ENCODE measurements at places on chromosomes 6 and 20.

DNA sequence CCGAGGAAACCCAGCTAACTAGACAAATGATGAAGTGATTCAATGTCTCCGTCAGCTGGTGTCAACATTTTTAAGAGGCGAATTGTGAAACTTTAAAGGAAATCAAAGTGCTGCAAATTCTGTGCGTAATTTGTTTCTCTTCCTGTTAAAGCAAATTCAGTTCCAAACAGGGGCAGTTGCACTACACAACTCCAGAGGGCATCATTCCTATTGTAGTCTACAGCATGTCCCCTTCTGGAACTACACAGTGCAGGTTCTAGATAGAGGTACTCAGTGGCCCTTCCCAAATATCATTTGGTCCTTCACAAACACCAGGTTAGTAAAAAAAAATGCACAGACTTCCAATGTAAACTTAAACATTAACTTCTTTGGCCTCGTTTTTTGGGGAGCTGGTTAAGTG lies 38.3 kb upstream of the SMLR1 start:
- no peak for DNase-seq

DNA sequence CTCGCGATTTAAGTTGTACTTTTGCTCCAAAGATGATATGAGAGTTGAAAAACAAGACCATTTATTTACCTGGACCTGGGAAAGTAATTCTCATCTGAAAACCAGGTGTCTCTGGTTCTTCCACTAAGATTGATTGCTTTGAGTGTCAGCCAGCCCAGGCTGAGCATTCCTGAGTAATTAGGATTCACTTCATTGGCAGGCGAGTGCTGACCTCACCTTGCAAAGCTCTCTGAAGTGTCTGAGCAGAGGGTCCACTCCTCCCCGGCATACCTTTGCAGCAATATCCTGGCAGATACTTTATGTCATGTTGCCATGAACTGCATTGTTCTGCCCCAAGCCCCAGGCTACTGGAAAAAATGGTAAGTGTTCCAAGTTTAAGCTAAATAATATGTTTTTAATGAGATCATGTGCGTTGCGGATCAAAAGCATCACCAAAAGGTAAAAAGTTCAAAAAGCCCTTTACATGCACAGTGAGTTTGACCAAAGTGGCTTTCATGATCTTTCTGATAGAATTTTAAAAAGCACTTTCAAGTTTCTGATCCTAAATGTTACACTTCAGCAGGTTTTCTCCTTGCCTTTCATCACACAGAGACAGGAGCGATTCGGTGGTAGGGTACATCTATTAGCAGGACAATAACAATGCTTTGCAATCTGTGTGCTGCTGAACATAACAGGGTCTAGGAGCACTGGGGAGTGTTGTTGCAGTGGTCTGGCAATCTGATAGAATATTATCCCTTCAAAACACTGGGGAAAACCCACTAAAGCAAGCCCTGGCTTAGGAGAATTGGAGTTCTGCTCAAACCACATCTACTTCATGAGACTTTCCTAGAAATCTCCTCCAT lies 127.8 kb upstream of the EEF1E1 start:
- DNase-seq: no peak

DNA sequence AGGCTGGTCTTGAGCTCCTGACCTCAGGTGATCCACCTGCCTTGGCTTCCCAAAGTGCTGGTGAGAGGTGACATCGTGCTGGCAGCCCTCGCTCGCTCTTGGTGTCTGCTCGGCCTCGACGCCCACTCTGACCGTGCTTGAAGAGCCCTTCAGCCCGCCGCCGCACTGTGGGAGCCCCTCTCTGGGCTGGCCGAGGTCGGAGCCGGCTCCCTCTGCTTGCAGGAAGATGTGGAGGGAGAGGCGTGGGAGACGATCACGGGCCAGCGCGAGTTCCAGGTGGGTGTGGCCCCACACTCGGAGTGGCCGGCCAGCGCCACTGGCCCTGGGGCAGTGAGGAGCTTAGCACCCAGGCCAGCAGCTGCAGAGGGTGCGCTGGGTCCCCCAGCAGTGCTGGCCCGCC lies 48.1 kb downstream of the ZBTB9 start:
- no peak for DNase-seq

GRCh38 chr6:31559958-31560696 lies 12.0 kb upstream of the LTA start:
- DNase-seq: no peak

DNA sequence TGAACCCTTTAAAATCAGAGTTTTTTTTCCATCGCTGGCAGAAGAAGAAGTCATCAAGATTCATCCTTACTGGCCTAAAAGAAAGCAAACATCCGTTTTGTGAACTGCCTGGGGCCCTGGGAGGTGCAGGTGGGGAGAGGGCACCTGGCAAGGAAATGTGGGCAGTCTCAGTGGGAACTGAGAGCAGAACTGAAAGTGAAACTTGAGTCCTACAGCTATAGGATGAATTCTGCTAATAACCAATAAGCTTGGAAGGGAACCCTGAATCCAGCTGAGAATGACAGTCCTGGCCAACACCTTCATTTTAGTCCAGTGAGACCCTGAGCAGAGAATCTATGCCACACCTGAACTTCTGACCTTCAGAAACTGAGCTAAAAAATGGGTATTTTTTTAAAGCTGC lies 130.1 kb upstream of the ASCC3 start:
- no peak for DNase-seq

DNA sequence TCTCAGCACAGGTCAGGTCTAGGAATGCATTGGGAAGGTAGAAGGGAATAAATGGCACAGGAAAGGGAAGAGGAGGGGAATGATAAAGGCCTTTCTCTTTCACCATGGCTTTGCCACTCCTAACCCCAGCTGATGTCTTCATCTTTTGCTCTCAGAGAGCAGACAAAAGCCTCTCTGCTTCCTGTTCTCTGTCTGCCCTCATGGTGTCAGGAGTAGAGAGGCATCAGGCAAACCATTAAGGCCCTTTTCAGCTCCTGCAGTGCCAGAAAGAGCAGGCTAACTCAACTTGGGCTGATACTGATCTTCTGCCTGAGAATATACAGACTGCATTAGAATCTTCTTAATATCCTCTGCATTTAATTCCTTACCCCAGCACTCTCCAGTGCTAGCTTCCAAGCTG lies 48.0 kb upstream of the STXBP5 start:
- DNase-seq: no peak

DNA sequence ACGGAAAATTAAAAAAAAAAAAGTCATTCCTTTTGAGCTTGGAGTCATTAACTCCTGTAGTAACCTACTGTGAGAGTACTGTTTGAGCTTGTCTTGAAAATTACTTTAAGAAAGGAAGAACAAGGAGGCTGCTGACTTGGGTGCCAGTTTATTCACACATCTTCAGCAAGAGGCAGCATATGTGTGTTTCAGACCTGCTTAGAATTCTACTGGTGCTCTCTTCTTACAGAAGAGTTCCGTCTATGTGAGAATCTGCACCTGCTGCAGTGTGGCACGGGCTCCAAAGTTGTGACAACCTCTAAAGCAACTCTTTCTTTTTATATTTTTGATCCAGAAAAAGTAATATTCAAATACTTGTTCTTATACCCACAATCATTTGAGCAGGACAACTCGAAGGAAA lies 117.4 kb upstream of the SOX4 start:
- no peak for DNase-seq

GRCh38 chr6:68197356-68197755 lies 437.7 kb upstream of the ADGRB3 start:
- DNase-seq: no peak

GRCh38 chr6:165655191-165655590 lies 7.8 kb downstream of the PDE10A start:
- no peak for DNase-seq

DNA sequence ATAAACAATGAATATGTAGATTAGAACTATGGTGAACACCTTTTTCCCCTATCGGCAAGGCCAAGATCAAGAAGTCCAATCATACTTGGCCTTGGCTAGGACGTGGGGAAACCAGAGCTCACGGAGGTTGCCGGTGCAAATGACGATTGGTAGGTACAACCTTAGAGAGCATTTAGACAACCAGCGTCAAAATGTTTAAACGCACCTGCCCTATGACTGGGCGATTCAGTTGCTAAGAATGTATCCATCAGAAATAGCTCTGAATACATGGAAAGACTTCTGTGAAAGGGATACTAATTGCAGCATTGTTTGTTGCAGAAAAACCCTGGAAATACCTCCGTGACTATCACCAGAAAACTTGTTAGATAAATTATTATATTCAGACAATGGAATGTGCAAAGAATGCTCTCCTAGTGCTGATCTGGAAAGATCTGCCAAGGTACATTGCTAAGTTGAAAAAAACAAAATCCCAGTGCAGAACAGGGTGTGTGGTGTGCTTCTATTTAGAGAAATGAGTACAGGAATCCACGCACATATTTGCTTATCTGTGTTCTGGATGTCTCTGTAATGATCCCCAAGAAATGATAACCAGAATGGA lies 48.0 kb upstream of the PTPN1 start:
- DNase-seq: no peak

- DNase-seq: no peak
These were observed 331.5 kb downstream of the SYNE1 start for GRCh38 chr6:152305672-152306071.

DNA sequence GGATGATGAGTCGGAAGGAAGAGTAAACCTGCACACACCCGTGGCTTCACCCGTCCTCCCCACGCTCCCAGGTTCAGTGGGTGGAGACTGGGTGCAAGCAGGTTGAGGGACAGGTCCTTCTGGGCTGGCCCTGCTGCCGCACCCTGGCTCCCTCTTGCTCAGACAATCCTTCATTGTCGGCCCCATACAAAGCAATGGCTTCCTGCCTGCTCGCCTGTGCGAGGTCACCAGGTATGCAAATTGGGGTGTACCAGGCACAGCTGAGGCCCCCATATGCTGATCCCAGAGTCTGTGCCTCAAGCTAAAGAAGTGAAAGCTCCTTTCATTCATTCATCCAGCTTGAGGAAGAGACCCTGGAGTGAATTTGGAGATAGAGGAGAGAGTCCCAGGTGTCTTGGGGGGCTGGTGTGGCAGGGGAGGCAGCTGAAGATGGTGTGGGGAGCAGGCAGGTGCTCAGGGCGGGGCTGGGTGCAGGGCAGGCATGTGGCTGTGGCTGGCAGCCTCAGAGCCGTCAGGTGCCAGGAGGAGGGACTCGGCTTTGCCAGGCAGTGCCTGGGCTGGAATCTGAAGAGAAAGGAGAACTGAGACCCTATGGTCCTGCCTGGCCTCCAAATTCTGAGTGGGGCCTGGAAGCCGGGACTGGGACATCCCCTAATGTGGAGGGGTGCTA lies 4.7 kb downstream of the SLCO4A1 start:
- no peak for DNase-seq

DNA sequence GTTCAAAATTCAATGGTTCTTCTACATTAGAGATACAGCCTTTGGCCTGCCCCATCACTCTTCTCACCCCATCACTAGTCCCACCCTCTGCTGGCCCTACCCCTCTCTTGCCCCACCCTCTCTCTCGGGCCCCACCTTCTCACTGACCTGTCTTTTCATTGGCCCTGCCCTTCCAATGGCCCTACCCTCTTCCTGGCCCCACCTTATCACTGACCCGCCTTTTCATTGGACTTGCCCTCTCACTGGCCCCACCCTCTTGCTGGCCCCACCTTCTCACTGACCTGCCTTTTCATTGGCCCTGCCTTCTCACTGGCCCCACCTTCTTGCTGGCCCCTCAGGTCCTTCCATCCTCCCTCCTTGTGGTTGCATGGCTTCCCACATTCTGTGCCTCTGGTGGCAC lies 107.2 kb upstream of the PLEKHG1 start:
- no peak for DNase-seq

DNA sequence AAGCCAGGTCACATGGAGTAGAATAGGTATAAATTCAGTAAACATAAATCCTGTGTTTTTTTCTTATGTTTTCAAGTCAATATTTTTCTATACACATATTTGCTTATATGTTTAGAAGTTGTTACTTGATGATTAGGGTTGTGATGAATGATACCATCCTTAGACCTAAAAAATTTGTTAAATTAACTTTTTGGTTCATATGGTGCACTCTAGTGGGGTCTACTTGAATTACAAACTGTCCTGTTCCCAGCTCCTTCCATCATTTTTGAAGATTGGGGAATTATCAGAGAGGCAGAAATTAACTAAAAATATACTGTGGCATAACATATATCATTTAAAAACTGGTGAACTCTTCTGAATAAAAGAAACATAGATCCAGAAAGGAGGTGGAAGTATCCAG lies 48.3 kb upstream of the RIPPLY2 start:
- no peak for DNase-seq

DNA sequence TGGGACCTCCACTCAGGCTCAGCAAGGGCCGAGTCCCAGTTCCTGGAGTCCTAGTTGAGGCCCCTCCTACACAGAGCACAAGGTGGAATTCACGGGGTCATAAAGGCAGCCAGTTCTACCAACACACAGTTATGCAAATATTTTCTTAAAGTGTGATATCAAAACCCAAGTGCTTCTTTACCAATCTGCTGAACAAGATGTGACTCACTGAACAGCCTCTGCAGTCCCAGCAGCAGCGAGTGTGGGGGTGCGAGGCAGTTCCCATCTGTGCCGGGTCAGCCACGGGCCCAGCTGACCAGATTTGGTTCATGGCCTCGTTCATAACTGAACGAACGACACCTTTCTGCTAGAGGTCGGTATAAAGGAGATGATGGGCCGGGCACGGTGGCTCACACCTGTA lies 4.5 kb upstream of the TCEA2 start:
- DNase-seq: no peak

DNA sequence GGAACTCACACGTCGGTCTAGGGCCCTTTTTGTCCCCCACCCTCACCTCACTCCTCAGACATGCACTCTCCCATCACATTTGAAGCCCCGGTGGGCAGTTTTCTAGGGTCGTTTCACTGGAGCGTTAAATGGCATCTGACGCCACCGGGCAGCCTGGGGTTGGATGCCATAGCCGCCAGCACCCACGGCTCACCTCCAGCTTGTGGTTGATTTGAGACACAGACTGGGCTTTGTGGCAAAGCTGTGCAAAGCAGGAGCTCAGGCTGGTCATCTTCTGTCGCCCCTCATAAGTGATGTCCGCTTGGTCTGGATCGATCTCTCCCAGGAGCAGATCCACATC lies 530 bp downstream of the GOPC start:
- no peak for DNase-seq
